ENCODE measurements at places on chromosomes 16 and 17.

- no peak for DNase-seq
Measured at GRCh38 chr17:62950067-62950466, 16.0 kb upstream of the TANC2 start.

DNA sequence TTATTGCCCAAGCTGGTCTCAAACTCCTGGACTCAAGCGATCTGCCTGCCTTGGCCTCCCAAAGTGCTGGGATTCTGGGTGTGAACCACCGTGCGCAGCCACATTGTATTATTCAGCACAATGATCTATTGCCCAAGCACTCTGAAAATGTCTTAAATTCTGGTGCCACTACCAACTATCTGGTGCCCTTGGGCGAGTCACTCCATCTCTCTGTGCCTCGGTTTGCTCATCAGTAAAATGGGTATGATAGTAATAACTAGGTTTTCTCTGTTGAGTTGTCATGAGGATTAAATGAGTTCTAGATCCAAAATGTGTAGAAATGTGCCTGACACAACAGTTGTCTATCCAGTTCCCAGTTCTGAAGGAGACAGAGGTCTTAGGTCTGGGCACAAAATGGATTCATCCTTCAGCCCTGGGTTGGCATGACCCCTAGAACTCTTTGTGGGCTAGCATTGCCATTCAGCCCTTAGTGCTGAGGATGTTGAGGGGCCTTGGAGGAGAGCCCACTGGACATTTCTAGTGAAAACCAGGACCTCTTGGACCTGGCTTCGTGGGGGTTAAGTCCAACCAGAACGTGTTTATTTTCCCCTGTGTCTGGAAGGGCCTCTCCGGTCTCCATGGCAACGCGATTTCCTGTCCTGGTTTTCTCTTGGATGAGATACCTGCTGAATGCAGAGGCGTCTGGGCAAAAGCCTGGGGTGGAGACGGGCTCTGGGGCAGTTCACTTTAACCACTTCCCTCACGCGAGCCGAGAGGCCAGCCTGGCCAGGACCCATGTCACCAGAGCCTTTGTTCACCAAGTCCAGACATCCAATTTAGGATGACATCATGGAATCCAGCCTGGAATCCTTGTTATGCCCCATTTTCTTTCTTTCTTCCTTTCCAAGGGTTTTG lies 43.7 kb upstream of the TNRC6A start:
- DNase-seq, result peak; percentile 33

DNA sequence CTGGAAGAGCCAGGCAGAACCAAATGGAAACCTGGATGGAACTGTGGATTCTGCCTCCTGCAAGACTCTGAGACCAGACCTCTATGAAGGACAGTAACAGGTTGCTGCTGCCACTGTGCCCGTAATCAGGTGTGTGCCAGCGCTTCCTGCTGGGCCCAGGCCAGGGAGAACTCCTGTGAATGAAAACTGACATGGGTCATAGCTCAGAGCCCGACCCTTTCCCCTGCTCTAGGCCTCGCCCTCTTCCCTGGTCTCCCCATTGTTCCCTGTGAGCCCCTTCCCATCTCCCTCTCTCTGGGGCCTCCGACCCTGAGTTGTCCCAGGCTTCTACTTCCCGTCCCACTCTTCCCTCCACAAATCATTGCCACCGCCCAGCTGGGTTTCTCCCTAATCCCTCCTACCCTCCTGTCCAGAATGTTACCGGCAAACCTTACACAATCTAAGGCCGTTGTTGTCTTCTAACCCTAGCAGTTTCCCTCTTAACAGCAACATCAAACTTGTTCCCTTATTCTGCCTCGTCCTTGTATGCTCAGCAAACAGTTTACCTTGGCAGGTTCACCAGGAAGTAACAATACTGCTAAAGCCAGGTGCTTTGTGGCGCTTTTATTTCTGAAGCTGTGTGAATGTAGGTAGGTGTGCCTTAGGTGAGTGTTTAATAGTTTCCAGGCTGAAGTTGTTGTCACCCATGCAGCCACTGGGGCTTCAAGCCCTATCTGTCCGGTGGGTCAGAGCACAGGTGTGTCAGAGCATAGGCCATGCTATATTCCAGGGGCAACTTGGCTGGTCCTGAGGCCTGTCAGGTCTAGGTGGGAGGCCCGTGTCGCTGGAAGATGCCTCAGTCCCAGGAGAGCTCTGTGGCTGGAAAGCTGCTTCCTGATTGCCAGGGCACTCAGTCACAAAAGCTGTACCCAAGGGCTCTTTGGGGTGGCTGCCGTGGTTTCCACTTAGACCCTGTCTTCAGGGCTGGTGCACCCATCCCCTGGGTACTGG lies 32.0 kb downstream of the SMPD3 start:
- no peak for DNase-seq

DNA sequence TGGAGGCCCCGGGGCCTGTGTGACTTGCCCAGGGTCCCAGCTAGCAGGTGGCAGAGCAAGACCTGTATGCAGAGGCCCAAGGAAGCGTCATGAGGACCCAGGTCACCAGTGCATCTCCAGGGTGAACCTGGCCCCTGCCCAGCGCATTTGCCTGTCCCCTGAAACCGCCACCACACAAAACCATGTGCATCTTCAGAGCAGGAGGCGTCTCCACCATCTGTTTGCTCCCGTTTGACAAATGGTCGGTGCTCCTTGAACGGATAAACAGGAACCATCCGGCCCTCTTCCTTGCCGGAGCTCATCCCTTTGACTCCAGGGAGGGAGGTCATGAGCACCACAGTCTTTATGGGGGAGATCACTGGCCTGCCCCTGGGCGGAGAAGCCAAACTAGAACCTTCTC lies 62.5 kb downstream of the JPH3 start:
- DNase-seq, result no peak

- no peak for DNase-seq
Measured at GRCh38 chr17:64692187-64692586, 30.1 kb upstream of the SMURF2 start.

DNA sequence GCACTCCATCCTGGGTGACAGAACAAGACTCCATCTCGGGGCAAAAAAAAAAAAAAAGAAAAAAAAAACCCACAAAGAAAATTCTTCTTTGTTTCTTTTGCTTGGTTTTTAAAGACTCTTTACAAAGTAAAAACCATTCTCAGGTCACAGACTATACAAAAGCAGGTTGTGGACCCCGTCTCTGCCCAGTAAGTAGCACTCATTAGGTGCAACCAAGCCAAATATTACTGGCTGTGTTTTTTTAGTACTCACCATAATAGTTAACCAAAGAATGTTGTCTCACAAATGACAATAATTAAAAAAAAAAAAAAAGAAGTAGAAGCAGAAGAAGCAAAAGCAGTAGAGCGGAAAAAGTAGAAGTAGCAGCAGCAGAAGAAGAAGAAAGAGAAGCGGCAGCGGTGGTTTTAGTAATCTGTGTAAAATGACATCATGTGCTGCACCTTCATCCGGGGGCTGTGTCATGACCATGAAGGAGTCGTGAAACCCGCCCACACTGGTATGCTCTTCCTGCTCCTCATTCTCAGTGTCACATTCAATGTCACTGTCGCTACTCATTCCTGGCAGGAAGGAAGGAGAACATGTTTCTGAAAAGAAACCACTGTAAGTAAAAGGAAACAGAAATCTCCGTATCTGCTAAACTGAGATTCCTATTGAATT lies 105.4 kb downstream of the TRIM37 start:
- DNase-seq, result no peak

DNA sequence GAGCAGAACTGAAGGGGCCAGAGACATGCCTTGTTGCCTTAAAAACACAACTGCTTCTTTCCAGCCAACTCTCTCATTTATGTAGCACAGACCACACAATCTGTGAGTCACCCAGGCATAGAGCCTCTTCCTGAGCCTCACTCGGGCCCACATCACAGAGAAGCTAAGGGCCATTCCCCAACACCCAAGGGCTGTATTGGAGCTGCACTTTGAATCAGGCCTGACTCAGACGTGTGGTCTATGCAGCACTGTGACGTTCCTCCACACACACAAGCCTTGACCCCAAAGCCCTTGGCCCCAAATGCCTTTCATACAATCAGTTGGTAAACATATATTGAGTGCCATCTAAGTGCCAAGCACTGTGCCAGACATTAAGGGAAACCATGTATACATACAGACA lies 308.9 kb upstream of the DYNLRB2 start:
- no peak for DNase-seq

Data from hippocampal formation (tissue), 2 donors.